Stimulated activated CD8-positive, alpha-beta memory T cell treated with anti-CD3 and anti-CD28 coated beads, Interleukin-12 subunit alpha, Interleukin-12 subunit beta, amount 100 ng/mL, for 4 hours (primary cell): ENCODE measurements at places on chromosomes 4 and X.

DNA sequence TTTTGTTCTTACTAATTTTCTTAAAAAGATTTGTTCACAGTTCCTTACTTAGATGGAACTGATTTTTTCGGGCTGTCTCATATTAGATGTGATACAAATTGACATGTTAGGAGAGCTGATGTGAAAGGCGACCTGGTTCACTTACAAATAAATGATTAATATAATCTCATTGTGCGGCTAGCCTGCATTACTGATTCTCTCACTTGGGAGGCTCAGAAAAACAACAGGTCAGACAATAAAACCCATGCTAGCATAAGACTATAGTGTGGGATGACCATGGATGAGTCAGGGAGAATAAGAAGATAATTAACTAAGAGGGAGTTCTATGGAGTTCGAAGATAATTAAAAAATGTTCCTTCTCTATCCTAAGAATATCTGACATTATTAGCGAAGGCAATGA is 40.8 kb downstream of the RTL9 start:
- no peak for DNase-seq

GRCh38 chr4:77151241-77151640 is 5.8 kb upstream of the CCNG2 start:
- DNase-seq, result no peak

GRCh38 chr4:24278693-24279092 is 305.7 kb downstream of the DHX15 start:
- DNase-seq, result no peak

DNA sequence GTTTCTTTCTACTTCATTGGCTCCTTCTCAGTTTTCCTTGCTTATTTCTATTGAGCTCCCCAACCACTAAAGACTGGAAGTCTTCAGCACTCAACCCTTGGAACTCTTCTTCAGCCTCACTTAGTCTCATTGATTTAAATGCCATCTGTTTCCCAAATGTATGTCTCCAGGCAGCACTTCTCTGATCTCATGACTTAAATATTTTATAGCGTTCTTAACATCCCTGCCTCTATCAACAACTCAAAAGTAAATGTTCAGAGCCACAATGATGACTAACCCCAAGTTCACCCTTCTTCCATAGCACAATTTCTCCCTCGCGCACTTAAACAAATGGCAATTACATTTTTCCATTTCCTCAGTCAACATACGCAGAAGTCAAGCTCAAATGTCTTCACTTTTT is 1393.3 kb downstream of the ARAP2 start:
- DNase-seq, result no peak

- DNase-seq, result no peak
Observed at GRCh38 chr4:114562176-114562904, 36.3 kb upstream of the UGT8 start.

DNA sequence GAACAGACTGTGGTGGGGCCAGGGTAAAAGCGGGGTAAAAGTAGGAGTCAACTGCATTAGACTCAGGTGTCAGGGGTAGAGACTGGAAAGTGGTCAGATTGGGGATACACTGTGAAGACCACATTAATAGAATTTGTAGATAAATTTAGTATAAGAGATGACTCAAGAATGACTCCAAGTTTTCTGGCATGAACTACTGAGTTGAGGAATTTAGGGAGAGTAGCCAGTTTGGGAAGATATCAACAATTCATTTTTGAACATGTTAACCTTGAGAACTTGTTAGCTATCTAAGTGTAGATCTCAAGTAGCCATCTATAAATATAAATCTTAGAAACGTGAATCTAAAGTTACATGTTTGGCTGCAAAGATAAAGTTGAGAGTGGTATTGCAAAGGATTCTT is 206.9 kb upstream of the HCCS start:
- no peak for DNase-seq
